ENCODE measurements at places on chromosomes 1 and 21.
A peak's percentile ranks its signal among the peaks of the same experiment; 100 is the strongest.

- no peak for DNase-seq
Measured at GRCh38 chr1:153498746-153499145, 37.0 kb downstream of the S100A6 start.

DNA sequence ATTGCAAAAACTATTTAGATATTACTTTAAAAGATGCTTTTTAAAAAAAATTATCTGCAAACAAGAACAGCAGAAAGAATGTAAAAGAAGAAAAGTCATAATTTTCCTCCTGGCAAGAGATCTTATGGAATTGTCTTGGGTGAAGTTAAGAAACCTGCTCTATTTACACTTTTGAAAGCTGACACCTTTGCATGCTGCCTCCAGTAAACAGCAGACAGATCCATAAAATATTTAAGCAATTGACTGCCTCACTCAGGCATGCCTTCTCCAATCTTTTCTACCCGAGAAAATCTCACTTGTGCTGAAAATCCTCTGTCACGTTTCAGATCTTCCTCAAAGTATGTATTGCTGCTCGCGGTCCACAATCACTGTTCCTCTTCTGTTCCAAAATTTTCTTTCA is 107.9 kb upstream of the ZP4 start:
- no peak for DNase-seq

GRCh38 chr1:214271174-214271858 is 9.6 kb upstream of the SMYD2 start:
- no peak for DNase-seq

DNA sequence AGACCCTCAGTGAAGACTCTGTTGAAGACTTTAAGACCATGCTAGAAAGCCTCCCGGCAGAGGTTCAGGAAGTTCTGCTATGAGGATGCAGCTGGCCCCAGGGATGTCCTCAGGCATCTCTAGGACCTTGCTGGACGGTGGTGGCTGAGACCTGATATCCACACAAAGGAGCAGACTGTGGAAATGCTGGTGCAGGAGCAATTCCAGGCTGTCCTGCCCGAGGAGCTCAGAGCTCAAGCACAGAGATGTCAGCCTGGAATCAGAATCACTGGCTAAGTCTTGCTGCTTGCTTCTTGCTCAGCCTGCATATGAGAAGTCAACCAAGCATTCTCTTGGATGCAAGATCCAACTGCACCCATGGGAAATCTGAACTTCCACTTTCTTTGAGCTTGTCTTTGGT is 22.0 kb upstream of the CDC42 start:
- no peak for DNase-seq

- no peak for DNase-seq
Measured at GRCh38 chr21:44517175-44517899, 22.7 kb downstream of the KRTAP10-1 start.

DNA sequence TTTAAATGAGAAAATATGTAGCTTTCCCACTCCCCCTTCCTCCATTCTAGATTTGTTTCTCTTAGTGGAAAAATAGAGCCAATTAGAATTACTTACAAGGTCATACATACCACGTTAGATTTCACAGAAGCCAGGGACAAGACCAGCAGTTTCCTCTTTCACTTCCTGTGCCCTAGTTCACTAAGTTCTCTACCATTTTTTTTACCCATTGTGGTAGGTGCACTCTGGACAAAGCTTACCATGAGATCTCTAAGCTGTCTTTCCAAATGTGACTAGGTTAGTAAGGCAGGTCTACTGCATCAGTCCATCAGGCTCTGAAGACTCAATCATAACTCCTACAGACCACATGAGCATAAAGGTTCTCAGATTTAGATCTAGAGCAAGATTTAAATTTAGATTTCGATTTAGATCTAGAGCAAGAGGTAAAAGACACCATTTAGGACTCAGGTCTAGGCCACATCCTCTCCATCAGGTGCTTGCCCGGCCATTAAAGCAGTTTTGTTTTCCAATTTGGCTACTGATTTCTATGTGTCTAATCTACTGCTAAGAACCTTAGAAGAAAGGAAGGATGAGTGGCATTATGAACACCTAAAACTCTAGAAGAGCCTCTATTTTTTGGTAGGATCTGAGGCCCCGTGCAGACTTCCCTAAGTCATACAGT is 235.3 kb downstream of the FAF1 start:
- no peak for DNase-seq

- DNase-seq: no peak
Measured at GRCh38 chr1:100782473-100783039, 63.0 kb downstream of the VCAM1 start.

GRCh38 chr1:228750915-228751314 is 15.6 kb downstream of the RHOU start:
- DNase-seq: no peak

GRCh38 chr1:75188892-75189291 is 54.7 kb downstream of the LHX8 start:
- DNase-seq: no peak

DNA sequence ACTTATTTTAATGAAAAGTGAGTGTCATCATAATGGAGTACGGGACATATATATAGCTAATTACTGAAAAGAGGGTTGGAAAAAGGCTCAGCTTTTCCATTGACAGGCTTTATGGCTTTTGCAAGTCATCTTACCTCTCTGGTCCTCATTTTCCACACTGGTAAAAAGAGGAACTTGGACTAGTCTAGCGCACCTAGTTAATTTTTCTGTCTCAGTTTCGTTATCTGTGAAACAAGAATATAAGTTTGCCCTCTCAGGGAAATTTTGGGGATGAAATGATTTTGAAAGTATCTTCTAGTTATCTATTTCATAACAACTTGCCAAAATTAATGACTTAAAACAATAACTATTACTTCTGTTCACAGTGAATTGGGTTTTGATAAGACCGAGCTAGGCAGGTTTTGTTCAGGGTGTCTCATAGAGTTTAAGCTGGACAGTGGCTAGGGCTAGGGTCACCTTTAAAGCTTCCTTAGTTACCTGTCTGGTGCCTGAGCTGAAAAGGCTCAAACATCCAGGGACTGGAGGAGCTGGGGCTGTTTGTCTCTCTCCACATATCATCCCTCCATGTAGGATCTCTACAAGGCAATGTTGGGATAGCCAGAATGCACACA is 91.7 kb downstream of the TYW3 start:
- DNase-seq: no peak

- no peak for DNase-seq
Measured at GRCh38 chr1:4004635-4005430, 104.8 kb upstream of the C1orf174 start.

GRCh38 chr1:94807742-94808491 is 12.2 kb upstream of the SLC44A3 start:
- DNase-seq: no peak

- DNase-seq: no peak
Measured at GRCh38 chr1:12032161-12032621, 12.9 kb downstream of the MIIP start.

GRCh38 chr1:35568975-35569395 is 4.1 kb upstream of the TFAP2E start:
- no peak for DNase-seq

GRCh38 chr21:38922474-38923235 is 116.9 kb downstream of the ETS2 start:
- DNase-seq: no peak

DNA sequence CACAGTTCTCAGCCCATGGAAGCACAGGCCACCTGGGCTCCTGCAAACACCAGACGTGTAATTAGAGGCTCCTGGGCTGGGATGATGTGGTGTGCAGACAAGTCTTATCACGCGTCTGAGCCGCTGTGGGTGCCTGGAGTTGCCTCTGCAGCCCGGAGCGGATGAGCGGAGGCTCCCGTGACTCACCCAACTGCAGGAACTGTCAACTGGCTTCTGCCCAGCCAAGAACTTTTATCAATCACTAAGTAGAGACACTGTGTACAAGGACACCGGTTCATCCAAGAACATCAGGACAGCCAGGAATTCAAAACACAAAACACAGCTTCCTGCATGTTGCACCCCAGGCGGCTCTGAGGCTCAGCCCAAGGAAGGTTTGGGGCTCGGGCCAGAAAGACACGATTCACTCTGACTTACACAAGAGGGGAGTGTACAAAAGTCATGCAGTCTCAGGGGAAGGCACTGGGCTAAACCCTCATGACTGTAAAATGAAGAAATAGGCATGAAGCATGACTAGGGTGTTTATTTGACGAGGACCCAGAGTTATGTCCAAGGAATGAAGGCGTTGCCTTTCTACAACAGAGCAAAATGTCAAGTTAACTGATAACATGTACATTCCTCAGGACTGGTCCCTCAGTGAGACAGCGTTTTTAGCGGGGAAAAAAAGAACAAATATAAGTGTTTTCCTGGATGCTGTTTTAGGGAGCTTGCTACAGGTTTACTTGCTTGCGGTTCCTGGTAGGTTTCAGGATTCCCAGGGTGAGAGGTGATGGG is 21.1 kb downstream of the ERRFI1 start:
- peak; percentile 26 for DNase-seq

DNA sequence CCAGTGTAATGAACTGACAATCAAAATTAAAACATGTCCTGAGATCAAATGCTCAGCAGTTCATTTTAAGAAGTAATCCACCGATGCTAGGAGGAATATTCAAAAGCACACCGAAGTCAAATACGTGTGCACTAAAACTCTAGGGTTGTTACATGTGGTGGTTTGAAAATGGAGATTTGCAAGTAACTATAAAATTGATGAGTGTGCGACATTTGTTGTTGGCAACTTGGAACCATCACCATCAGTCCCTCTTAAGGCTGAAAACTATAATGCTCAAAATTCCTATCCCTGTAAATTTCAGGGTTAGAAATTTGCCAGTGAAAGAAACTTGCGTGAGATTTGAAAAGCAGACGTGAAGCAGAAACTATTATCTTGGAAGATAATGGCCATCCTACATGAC is 13.3 kb upstream of the SGIP1 start:
- no peak for DNase-seq

GRCh38 chr1:201275253-201275666 is 8.0 kb upstream of the PKP1 start:
- DNase-seq: no peak

- no peak for DNase-seq
Measured at GRCh38 chr1:226626577-226626956, 78.0 kb downstream of the STUM start.

GRCh38 chr21:45820171-45821091 is 161.1 kb upstream of the COL6A1 start:
- no peak for DNase-seq

DNA sequence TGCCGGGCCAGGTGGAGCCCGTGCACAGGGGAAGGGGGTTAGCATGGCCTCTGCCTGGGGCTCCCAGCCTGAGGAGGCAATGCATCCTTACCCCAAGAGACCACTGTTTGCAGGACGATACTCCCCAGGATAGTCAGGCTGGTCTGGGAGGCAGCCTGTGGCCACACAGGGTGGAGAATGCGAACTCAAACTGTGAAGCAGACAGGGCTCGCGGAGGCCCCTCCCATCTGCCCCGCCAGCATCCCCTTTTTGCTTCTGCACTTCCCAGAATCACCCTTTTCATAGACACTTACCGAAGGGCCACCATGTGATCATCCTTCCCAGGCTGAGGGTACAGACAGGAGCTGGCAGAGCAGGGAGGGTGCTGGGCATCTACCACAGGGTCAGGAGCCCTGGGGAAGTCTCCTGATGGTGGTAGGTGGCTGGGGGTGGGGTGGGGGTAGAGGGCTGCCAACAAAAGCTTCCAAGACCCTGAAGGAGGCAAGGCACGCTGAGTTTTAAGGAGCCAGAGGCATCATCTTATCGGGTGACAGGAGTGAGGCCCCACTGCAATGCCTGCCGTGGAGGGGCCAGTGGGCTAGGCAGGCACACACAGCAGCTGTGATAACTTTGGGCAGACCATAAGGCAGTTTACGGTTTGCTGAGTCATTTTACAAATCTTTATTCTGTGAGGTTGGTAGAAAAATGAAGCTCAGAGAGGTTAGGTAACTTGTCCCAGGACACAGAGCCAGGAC is 31.3 kb upstream of the BTG2 start:
- DNase-seq: no peak

- DNase-seq: no peak
Measured at GRCh38 chr1:206469411-206469932, 804 bp upstream of the IKBKE start.

DNA sequence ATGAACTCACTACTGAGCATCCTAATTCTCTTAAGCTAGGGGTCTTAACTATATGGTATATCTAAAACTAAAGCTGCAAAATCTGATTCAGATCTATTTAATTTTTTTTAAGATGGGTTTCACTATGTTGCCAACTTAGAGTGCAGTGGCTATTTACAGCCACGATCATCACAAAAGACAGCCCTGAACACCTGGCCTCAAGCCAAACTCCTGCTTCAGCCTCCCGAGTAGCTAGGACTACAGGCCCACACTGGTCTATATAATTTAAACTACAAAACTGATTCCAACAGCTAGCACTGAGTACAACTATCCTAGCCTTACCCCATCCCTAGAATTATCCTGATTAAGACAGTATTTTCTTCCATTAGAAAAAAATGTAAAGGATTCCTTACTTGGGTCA is 37.1 kb downstream of the EIF4G3 start:
- no peak for DNase-seq

- no peak for DNase-seq
Measured at GRCh38 chr1:93763704-93764365, 82.2 kb upstream of the BCAR3 start.

DNA sequence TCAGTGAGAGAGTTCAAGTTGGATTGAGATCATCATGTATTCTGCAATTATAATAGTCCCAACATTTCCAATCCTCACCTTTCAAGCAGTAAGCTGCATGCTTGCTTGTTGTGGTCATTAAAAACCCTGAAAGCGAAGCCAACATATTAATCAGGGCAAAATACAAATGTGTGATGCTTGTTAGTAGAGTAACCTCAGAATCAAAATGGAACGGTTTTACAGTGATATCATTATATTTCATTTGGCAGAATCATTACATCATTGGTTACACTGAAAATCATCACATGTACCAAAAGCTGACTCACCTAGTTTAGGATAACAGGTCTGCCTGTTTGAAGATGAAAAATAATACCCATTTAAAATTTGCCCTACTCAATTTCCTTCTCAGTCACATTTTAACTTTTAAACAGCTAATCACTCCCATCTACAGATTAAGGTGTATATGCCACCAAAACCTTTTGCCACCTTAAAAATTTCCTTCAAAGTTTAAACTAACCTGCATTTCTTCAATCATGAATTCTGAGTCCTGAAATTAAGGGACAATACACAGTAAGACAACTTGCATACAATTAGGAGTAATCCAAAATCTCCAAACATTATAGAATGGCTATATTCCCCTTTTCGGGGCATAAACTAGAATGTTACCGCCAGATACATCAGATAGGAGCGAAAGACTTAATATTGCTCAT is 3.5 kb downstream of the GAS5 start:
- no peak for DNase-seq

GRCh38 chr1:27601321-27601770 is 2.6 kb downstream of the AHDC1 start:
- no peak for DNase-seq

- DNase-seq: no peak
Measured at GRCh38 chr1:40312238-40313205, 4.6 kb downstream of the COL9A2 start.

DNA sequence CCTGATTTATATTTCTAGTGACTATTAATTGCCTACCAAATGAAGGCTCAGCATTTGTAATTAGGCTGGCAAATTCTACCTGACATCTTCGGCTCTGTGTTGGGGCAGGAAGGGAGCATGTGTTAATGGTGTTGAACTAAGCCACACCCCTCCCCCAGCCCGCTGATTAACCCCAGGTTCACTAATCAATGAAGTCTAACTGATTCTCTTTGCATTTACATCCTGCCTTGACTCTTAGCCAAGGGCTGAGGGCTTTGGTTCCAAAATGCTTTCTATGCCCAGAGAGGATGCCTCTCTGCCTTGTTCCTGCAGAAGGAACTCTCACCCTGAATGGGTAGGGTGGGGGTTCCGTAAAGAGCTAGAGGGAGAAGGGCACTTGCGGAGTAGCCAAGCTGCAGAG is 393.1 kb downstream of the CAMTA1 start:
- DNase-seq: no peak

GRCh38 chr1:58814251-58815068 is 30.6 kb upstream of the JUN start:
- no peak for DNase-seq

Measured in esophagus squamous epithelium (tissue), 5 donors.